ENCODE measurements at places on chromosomes 13 and 19.

DNA sequence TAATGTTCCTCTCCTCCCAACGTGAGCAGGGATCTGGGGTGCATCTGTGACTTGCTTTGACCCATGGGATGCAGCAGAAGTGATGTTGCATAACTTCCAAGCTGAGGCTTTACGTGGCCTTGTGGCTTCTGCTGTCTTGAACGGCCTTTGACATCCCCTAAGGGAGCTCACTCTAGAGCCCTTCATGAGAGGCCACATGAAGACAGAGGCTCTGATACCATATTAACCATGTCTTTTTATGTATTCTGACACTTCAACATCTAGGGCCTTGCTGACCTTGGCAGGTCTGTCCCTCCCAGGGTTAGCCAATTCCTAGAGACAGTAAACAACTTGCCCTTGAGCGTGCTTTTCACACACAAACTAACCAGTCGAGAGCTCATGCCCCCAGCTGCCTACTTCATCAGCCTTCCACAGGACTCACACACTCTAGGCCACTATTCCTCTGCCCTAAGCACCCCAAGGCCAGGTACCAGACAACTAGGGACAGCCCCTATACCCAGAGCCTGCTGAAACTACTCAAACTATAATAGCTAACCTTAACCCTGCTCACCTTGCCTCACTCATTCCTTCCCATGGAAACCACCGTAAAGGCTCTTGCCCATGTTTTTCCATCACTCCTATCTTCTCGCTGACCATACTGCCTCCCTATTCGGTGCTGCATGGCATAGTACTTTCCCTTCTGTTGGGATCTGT, 45.4 kb downstream of the CCDC70 start:
- DNase-seq, result no peak

DNA sequence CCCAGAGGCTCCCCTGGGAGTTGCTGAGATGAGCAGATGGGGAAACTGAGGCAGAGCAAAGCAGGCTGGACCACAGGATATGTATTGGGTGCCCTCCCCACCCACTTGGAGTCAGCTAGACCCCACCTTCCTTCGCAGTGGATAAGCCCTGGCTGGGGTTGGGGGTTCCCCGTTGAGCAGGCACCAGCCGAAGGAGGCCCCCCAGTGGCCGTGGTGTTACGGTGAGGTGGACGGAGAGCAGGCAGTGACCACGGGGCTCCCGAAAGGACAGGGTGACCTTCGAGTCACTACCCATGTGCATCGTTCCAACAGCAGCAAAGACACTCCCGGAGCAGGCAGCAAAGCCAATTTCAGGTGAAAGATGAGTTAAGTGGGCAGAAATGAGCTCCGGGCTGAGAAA, 62.4 kb upstream of the ADGRE5 start:
- no peak for DNase-seq

DNA sequence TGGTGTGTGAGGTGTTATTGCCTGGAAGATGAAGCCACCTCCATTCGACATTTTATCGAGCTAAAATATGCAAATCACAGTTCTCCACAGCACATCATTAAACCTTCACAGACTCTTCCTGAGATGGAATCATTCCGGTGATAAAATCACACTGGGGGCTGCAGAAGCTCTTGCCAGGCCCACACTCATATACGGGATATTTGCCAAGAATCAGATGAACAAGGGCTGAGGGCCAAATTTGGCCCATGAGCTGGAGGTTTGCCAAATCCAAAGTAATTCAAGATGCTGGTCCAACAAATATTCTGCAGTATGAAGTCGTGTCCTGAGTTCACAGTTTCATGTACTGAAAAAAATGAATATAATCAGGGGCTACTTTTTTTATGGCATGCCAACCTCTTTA, 16.7 kb upstream of the RXFP2 start:
- DNase-seq, result no peak

DNA sequence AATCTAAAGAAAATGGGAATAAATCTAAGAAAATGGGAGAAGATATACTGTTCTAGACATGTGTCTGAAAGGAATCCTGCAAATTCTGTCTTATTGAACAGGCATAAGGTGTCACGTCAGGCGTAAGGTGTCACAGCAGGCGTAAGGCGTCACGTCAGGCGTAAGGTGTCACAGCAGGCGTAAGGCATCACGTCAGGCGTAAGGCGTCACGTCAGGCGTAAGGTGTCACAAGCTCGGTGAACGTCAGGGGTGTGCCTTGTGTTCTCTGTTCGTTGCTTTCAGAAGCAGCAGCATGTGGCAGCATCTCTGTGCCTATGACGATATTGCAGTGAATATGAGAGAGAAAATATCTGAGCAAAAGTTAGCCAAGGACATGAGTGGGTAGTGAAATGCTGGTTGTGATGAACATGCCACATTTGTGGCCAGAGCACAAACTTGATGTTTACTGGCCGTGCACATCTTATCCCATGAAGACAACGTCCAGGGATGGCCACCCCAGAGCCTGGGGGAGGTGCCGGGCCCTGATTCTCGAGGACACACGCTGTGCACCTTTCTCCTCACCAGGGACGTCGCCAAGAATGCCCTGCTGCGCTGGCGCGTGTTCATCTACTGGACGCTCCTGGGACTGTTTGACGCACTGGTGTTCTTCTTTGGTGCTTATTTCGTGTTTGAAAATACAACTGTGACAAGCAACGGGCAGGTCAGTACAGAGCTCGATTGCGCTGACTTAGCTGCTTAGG, 107.0 kb upstream of the MCF2L start:
- no peak for DNase-seq

DNA sequence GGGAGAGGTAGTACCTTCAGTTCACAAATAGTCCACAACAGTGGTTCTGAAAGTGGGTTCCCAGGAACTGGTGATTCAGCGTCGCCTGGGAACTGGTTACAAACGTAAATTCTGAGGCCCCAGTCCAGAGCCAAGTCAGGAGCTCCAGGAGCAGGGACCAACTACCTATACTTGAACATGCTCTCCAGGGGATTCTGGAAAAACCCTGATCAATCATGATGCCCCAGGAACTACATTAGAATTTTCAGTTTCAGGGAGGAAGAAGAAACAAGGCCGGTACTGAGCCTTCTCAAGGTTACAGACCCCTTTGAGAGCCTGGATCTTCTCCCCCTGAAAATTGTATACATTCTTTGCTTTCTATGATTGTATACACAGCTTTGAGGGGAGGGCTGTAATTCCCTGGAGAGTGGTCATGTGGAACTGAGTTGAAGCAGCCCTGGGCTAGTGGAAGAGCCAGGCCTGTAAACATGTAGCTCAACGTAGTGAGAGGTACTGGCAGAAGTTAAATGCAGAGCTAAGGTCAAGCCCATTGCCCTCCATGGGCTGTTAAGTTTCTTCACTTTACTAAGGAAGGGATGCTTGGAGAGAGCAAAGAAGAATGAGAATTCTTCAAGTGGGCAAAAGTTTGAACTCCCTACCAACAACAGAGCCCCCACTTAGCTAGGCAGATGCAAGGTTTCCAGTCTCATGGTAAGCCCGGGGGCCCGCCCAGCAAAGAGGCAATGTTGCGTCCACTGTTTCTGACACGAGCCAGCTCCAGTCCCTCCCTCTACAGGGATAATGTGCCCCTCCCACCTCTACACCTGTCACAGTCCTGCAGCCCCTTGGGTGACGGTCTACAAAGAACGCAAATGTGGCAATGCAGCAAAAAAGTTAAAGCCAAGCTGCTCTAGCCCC, 17.0 kb downstream of the DOCK9 start:
- no peak for DNase-seq

GRCh38 chr19:13986348-13986904, 19.7 kb downstream of the RFX1 start:
- DNase-seq, result peak; percentile 68
